ENCODE measurements at places on chromosomes 12 and 14.

DNA sequence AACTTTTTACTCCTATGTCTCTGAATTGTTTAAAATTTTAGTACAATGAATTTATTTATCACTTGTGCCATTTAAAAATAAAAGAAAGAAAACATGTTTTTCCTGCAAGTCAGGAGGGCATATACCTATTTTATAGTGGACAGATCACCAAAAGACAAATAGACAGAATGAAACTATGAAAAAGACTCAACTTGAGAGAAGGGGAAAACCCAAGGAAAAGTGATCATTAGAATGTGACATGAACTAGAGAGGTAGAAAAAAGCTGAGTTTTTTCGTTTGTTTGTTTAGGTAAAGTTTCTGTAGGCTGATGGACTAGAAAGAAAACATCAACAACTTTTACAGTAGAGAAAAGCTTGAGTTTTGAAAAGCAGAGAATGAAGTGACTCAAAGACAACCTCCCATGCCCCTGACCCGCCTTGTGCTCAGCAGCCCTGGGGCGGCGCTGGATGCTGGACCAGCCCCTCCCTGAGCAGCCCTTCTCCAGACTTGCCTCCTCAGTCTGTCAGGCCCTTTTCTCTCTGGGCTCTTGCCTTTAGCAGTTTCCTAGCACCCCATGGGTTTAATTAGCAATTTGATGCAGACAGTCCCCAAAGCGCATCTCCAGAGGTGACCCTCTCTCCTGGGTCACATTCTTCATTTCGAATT lies 95.1 kb upstream of the ARID2 start:
- no peak for DNase-seq

- DNase-seq, result no peak
Observed at GRCh38 chr14:75010472-75011093, 7.9 kb downstream of the EIF2B2 start.

DNA sequence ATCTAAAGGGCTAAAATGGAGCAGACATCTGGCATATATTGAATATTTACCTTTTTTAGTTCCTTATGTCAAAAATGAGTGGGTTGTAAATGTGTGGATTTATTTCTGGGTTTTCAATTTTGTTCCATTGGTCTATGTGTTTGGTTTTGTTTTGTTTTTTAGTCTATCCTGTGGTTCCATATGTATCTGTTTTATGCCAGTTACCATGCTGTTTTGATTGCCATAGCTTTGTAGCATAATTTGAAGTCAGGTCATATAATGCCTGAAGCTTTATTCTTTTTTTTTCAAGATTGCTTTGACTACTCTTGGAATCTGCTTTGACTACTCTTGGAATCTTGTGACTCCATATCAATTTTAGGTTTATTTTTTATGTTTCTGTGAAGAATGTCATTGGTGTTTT lies 133.2 kb downstream of the MIPOL1 start:
- no peak for DNase-seq

DNA sequence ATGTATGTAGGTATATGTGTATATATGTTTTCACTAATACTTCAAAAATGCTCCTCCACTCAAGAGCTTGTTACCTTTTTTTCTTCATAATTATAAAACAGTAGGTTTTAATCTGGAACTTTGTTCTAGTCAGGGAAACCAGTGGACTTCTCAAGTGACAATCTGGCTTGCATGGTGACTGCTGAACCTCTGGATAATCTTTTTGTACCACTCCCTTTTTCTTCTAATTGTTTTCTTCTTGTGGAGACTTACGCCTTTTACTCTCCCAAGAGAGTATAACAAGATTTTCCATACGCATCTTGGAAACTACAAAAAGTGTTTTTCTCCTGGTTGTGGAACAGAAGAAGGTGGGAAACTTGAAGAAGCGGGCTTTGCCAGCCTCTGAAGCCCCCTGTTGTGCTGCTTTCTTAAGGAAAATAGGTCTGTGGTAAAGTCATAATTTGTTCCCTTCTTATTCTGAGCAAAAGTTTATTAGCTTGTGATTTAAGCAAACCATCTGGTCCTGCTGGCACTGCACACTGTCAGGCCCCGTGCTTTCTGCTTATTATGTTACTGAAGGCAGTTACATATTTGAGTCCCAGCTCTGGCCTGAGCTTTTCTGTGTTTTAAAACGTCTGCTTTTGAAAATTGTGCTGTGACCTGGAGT lies 291.8 kb downstream of the ERC1 start:
- peak; percentile 3 for DNase-seq

- no peak for DNase-seq
Observed at GRCh38 chr14:68547305-68548193, 245.3 kb downstream of the ZFP36L1 start.

DNA sequence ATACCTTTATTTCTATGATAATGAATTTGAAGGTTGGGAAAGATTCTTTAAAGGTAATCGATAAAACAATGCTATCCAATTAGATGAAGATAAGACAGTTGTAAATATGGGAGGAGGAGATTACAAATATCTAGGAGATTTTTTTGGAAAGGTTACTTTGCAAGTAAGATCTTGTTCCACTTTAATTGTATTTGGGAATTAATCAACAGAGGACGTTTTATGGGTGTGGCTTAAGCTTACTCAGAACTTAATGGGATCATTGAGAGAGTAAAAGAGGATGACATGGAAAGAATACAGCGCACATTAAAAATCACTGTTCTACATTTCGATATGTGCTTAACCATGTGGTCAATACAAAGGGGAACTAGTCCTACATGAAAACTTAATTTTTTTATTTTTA lies 3.5 kb upstream of the LRIG3 start:
- DNase-seq, result no peak

Measured in NCI-H524 treated with DMSO at 0.1 percent for 48 hours (cell line).